HFFc6 (cell line): ENCODE measurements at places on chromosomes 3 and 15. TPM values are rescaled to one million over a fixed set of nuclear protein-coding genes. Genes with fewer than 3 reads are reported as not detected.

The MYL3 gene
- 0.30 TPM in 1 of 3 replicates, not detected in the others for total RNA-seq

The CRYBG3 gene
- total RNA-seq = 12.1 to 12.7 TPM (median 12.5 TPM) in 3 replicates

The TMEM41A gene
- 13.3 to 15.1 TPM (median 13.9 TPM) in 3 replicates for total RNA-seq

The P2RY13 gene
- not detected in 3 replicates for total RNA-seq

The ECE2 gene
- not detected in 3 replicates for total RNA-seq

The EPHB3 gene
- total RNA-seq = 3.9 to 5.5 TPM (median 5.3 TPM) in 3 replicates

GRCh38 chr15:38551720-38552648 lies 12.6 kb downstream of the RASGRP1 start:
- no peak for DNase-seq
- H3K4me3 ChIP-seq = no peak overlapping the region
- H3K4me1 ChIP-seq = peaks cover 52% of the 10 kb centered on the region
- H3K27ac ChIP-seq = no peak overlapping the region
- H3K36me3 ChIP-seq = no peaks in the 10 kb centered on the region
- H3K27me3 ChIP-seq = no peaks in the 10 kb centered on the region

- peak; percentile 16 for DNase-seq
- peaks cover 17% of the 10 kb centered on the region for H3K27me3 ChIP-seq
- H3K4me3 ChIP-seq = no peak overlapping the region
- no peaks in the 10 kb centered on the region for H3K36me3 ChIP-seq
Observed at GRCh38 chr3:119700269-119700919, 2.4 kb upstream of the CFAP91 start.

- no peak overlapping the region for H3K4me3 ChIP-seq
- no peaks in the 10 kb centered on the region for H3K36me3 ChIP-seq
- no peak overlapping the region for H3K27ac ChIP-seq
- peaks cover 40% of the 10 kb centered on the region for H3K4me1 ChIP-seq
- H3K27me3 ChIP-seq = peaks cover 4% of the 10 kb centered on the region
Observed at GRCh38 chr3:184656829-184657681, 54.8 kb downstream of the MAGEF1 start.

DNA sequence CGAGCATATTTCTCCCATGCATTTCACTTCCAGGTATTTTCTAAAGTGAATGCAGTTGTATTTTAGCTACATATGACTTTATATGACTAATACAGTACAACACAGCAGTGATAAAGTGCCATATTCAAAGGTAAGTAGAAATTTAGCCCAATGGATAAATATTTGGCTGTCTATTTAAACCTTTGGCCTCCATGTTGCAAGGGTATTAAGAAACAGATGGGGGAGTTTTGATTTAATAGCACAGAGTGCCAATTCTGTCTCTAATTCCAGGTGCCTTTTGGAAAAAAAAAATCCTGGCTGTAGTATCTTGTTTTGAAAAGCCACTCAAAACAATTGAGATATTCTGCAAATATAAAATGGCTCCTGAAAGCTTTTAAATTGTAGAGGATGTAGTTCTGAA lies 44.9 kb upstream of the SGO1 start:
- no peak overlapping the region for H3K4me3 ChIP-seq
- no peaks in the 10 kb centered on the region for H3K36me3 ChIP-seq
- H3K27me3 ChIP-seq = no peaks in the 10 kb centered on the region

DNA sequence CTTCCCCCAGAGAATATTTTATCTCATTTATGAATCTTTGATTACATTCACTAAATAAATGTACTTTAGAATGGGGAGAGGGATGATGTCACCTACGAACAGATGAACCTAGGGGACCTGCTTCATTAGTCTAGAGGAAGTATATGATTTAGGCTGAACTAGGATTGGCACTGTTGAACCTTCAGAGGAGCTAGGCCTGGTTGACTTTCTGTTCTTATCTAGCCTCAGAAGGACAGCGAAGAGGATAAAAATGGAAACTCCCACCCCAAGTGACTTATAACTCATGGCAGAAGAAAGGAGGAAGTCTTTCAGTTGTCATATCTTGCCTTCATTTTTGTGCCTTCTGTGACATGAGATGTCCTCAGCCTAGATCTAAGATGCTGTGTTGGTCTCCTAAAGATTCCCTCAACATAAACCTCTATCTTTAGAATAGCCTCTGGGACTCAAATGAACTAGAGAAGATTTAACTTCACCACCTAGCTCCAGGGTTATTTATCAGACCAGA lies 42.6 kb downstream of the POLG start:
- no peak overlapping the region for H3K27ac ChIP-seq
- H3K4me3 ChIP-seq = no peak overlapping the region
- H3K27me3 ChIP-seq = no peaks in the 10 kb centered on the region
- peaks cover 5% of the 10 kb centered on the region; the same call in 1 of the 2 replicates for H3K36me3 ChIP-seq
- H3K4me1 ChIP-seq = peaks cover 17% of the 10 kb centered on the region

DNA sequence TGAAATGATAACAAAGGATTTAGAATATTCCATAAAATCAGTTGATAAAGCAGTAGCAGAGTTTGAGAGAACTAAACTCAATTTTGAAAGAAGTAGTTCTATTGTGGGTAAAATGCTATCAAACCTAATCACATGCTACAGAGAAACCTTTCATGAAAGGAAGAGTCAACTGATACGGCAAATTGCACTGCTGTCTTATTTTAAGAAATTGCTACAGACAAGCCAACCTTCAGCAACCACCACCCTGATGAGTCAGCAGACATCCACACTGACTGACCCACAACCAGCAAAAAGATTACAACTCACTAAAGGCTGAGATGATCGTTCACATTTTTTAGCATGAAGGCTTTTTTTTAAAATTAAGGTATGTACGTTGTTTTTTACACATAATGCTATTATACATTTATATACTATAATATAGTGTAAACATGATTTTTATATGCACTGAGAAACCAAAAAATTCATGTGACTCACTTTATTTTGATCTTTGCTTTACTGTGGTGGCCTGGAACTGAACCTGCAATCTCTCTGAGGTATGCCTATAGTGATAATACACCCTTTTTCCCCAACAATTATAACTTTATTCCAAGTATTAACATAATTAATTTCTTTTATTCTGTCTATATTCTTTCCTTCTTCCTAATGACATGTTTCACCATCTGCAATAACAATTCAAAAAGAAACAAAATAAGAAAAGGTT lies 109.9 kb downstream of the TBC1D5 start:
- H3K4me1 ChIP-seq = peaks cover 46% of the 10 kb centered on the region
- H3K36me3 ChIP-seq = no peaks in the 10 kb centered on the region
- no peaks in the 10 kb centered on the region; the same call in 1 of the 2 replicates for H3K27me3 ChIP-seq
- H3K4me3 ChIP-seq = peak overlapping the region; percentile 71
- DNase-seq = peak; percentile 65

- DNase-seq = no peak
- H3K36me3 ChIP-seq = peaks cover 53% of the 10 kb centered on the region
- no peak overlapping the region for H3K27ac ChIP-seq
- no peaks in the 10 kb centered on the region for H3K4me1 ChIP-seq
- H3K4me3 ChIP-seq = no peak overlapping the region
Observed at GRCh38 chr3:50112462-50112861, 23.7 kb downstream of the RBM5 start.

- DNase-seq = no peak
- no peak overlapping the region for H3K27ac ChIP-seq
- H3K27me3 ChIP-seq = no peaks in the 10 kb centered on the region
- peaks cover 7% of the 10 kb centered on the region for H3K36me3 ChIP-seq
- H3K4me1 ChIP-seq = no peaks in the 10 kb centered on the region
Observed at GRCh38 chr15:81595752-81596151, 221.7 kb upstream of the TMC3 start.

DNA sequence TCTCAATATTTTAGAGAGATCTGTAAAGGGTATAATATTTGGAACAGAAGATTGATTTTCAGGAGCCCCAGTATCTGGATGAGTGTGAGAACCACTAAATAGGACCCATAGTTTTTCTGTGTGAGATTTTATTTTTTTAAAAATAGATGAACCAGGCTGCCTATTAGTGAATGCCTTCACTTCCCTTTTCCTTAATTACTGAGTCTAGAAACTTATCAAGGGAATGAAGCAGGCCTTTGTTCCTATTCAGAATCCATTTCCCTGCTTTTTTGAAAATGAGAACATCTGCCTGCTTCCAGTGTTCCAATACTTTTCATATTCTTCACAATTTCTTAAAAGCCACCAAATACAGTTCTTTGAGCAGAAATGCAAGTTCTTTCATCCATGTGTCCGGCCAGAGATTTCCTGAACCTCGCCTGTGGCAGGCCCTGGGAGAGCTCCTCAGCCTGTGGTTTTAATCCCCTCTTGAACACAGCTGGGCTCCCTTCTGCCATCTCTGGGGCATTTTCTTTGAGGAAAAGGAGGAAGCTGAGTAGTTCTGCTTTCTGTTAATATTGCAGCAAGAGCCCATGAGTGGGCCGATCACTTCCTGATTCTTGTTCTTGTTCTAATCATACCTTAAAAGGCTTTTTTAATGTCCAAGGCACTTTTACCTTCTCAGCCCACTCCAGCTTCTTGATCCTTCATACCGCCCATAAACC lies 4.7 kb downstream of the EHD4 start:
- DNase-seq = no peak
- H3K36me3 ChIP-seq = no peaks in the 10 kb centered on the region; the same call in 1 of the 2 replicates
- H3K27ac ChIP-seq = peak overlapping the region; percentile 56; the same call in 1 of the 2 replicates
- no peak overlapping the region for H3K4me3 ChIP-seq
- peaks cover 2% of the 10 kb centered on the region; the same call in 1 of the 2 replicates for H3K27me3 ChIP-seq
